CD4-positive, CD25-positive, alpha-beta regulatory T cell (primary cell): ENCODE measurements at places on chromosomes 3 and 15.
A peak's percentile ranks its signal among the peaks of the same experiment; 100 is the strongest.

GRCh38 chr3:64067506-64068346 lies 44.4 kb upstream of the PSMD6 start:
- DNase-seq = no peak

DNA sequence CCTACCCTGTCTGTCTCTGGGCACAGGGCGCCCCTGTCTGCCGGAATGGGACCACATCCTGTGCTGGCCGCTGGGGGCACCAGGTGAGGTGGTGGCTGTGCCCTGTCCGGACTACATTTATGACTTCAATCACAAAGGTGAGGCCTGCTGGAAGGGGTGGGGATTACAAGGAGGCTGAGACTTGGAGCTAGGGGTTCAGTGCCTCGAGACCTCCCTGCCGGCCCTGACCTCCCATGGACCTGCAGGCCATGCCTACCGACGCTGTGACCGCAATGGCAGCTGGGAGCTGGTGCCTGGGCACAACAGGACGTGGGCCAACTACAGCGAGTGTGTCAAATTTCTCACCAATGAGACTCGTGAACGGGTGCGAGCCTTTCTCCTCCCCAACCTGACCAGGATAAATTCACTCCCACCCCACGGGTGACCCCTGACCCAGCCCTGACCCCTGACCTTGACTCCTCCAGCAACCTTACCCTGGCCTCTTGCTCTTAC lies 20.4 kb downstream of the PTH1R start:
- DNase-seq = no peak

GRCh38 chr15:69701198-69701597 lies 248.6 kb downstream of the RPLP1 start:
- no peak for DNase-seq

DNA sequence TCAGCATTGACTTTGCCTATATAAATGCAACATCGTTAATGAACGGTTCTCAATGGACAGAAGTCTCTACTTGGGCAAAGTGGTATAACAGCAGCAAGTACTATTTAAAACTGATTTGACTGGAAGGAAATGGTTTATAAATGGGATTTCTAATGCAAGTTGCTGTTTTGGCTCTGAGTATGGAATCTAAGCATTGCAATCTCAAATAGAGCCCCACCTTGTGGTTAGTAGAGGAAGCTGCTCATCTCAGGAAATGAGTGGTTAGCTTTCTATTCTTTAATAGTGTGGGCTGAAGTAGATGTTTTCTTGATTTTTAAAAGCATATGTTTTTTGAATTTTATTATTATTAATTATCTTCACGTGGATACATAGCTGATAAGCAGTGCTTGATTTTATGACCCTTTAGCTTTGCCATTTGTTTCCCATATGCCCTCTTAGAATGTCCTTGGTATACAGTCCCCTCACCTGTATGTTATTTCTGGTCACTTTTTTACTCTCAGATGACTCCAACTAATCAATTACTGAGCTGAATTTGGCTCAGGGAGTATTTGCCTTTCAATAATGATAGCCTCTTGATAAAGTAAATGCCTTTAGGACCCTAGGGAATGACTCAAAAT lies 67.1 kb downstream of the OXSM start:
- DNase-seq = peak; percentile 49

DNA sequence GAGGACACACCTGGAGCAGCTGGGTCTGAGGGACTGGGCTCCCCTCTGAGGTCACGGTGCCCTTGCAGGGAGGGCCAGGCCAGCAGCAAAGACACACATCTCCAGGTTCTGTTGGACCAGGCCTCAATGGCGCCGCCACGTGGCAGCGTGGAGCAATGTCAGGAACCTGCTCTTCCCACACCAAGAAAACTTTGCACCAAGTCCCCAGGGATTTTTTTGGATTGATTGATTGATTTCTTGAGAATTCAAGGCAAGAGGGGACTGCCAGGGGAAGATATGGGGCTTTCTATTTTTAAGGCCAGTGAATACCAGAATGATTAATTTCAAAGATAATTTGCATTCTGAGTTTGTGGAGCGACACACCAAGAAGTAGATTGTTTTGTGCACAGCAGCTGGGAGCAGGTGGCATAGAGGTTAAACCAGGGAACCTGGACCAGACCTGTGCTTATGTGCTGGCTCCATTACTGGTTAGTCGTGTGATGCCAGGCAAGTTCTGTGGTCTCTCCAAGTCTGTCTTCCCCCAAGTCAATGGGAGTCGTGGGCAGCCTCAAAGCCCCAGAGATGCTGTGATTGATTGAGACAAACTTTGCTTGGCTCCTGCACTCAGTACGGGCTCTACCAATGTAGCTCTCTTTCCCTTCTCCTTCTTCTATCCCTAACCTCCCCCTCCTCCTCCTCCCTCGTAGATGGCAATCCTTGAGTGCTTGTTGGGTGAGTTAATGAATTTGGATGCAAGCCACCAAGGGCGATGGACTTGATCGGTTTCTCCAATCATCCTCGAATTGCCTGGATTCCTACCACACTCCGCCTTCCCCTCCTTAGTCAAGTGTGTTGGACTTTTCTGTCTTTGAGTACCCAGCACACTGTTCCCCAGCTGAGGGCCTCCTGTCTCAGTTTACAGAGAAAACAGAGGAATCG lies 96.2 kb upstream of the TRPM1 start:
- DNase-seq = no peak

DNA sequence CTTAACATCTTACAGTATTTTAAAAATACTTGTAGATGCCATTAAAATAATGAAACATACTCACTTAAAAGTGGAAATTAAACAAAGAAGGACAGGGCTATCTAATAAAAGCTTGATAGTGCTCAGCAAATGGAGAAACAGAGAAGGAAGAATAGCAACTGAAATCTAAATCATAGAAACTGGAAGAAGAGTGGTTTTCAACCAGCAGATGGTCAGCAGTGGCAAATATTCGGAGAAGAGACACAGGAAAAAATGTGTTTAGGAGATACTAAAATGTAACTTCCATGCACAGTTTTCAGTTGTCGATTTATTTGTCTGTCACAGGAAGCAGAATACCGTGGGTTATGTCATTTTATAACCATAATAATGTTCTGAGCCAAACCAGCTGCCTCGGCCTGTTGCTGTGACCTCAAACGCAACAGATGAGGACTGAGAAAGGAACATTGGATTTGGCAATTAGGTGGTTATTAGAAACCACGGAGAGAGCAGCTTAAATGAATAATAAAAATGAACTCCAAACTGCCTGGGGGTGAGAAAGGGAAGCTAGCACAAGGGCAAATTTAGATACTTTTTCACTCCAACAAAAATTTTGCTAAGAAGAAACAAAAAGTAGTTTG lies 246.6 kb upstream of the KCNMB2 start:
- DNase-seq = no peak

DNA sequence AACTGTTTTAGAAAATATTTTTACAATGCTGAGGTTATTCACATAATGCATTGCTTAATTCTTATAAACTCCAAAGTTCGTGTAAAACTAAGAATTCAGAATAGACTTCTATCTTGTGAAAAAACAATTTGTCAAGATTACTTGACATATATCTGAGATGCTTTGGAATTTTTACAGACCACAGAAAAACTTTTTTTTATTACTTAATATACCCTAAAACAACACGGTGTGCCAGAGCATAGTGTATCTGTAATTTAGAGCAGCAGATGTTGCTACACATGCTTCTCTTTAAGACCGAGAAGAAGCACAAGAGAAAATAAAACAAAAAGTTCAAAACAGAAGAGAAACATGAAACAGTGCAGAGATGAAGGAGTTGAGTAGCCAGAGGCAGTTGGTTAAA lies 26.4 kb downstream of the ASB7 start:
- DNase-seq = no peak

- no peak for DNase-seq
Observed at GRCh38 chr3:138657508-138657907, 48.9 kb downstream of the FAIM start.

GRCh38 chr15:80849308-80849707 lies 70.1 kb downstream of the CEMIP start:
- no peak for DNase-seq

- DNase-seq = peak; percentile 10
Observed at GRCh38 chr3:111723293-111724215, 128.4 kb upstream of the ZBED2 start.

- no peak for DNase-seq
Observed at GRCh38 chr3:119497820-119498185, 544 bp upstream of the TIMMDC1 start.

- peak; percentile 79 for DNase-seq
Observed at GRCh38 chr3:63961891-63962290, 49.7 kb upstream of the SCAANT1 start.

GRCh38 chr3:12954891-12955650 lies 113.7 kb upstream of the RPL32 start:
- DNase-seq = no peak

DNA sequence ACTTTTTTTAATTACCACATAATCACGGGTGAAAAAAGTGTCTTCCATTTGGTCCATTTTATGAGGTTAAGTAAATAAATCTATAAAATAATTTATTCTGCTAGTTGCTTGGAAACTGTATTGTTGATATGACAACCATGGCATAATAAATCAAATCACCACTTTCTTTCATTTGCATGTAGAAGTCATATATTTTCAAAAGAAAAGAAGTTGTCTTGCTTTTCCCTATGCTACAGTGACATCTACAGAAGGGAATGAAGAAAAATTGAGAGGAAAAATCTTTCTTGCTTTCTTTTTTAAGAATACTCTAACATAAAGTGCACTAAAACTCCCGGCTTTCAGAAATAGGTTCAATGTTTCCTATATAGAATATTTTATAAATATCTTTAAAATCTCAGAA lies 228.5 kb downstream of the ZBBX start:
- no peak for DNase-seq

DNA sequence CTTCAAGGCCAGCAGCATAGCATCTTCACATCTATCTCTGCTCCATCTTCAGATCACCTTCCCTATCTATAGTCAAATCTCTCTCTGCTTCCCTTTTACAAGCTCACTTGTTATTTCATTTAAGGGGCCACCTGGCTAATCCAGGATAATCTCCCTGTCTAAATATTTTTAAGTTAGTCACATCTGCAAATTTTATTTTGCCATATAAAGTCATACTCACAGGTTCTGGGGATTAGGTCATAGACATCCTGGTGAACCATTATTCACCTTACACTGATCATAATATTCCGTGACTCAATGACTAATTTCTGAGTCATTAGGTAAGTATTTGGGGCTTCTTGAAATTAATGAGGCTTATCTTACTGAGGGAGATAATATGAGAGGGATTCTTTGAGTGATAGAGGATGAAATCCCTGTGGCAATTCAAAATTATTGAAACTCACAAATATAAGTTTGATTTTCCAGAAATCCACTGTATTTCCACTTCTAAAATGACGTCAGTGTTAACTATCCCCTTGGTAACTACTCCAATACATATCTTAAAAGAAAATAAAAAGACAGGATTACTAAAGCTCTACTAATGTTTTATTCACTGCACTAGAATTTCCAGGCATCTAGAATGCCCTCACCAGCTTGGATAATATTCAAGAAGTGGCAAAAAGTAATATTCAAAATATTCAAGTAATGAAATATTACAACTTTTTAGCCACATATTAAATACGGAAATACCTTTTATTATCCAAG lies 93.7 kb upstream of the RBMS3 start:
- DNase-seq = no peak

DNA sequence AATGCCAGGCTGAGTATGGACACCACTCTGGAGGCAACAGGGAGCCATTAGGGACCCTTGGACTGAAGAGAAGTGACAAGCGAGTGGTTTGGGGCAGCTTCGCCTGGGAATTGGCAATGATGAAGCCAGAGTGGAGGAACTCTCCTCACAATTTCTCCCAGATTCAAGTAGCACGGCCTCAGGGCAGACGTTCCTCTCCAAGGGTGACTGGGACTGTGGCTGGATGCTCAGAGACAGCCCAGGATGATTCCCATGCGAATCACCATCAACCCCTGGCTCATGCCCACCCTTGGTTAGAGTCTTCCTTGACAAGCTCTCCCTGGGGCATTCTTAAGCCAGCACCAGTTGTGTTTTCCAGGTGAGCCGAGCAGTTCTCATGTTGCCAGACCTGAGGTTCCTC lies 16.3 kb upstream of the DOCK3 start:
- DNase-seq = no peak

- no peak for DNase-seq
Observed at GRCh38 chr3:78140274-78140673, 1100.4 kb downstream of the ROBO2 start.

DNA sequence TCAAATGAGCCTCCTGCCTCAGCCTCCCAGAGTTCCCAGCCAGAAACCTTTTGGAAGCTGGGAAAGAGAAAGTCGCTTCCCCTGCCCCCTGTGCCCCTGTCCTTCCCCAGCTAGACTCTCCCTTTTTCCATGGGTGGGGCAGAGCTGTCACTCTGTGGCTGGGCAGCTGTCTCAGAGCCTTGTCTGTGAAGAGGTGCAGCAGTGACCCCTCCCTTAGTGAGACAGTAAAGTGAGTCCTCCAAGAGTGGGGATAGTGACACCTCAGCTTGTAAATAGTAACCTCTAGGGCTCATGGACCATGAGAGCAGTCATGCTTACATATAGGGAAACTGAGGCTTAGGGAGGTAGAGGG lies 76.3 kb downstream of the SMAD6 start:
- no peak for DNase-seq

- peak; percentile 16 for DNase-seq
Observed at GRCh38 chr3:174216946-174217718, 642.0 kb upstream of the NAALADL2 start.

GRCh38 chr15:70437089-70437488 lies 326.3 kb downstream of the UACA start:
- DNase-seq = no peak

GRCh38 chr3:142366434-142366833 lies 81.4 kb downstream of the XRN1 start:
- DNase-seq = peak; percentile 31

DNA sequence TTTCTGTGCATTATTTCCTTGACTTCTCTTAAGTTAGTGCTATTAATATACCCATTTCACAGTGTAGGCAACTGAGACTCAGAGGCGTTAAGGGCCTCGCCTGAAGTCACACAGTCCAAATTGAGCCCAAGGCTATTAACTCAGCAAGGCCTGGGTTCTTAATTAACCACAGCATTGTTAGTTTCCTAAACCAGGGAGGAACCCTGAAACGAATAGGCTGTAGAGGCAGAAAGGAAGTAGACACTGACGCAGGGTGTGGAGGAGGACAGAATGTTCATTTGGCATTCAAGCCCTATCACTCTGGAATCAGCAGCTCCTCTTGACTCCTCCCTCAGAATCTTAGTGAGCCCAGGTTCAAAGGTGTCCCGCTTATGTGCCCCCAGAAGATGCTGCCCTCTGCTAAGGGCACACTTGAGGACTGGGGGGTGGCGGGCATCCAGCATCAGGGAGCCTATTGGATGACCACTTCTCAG lies 13.9 kb downstream of the ARHGEF3 start:
- DNase-seq = peak; percentile 71
